ENCODE measurements at places on chromosomes 5 and 9.

DNA sequence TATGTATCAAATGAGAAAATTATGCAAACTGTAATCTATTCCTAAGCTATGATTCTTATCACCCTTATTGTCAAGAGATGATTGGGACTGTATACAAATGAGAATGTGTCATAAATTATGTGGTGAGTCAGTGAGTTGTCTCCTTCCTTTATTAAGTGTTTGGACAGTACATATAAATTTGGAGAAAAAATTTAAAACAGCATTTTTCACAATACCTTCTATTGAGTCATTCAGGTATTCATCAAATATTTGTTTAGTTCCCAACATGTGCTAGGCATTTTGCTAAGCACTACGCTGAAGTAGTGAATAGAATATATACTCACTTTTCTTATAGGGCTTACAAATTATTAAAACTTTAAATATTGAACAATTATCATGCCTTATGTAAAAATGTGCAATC lies 36.3 kb upstream of the PTPRD start:
- DNase-seq, result no peak

GRCh38 chr5:137649228-137649935 lies 86.5 kb downstream of the KLHL3 start:
- no peak for DNase-seq

DNA sequence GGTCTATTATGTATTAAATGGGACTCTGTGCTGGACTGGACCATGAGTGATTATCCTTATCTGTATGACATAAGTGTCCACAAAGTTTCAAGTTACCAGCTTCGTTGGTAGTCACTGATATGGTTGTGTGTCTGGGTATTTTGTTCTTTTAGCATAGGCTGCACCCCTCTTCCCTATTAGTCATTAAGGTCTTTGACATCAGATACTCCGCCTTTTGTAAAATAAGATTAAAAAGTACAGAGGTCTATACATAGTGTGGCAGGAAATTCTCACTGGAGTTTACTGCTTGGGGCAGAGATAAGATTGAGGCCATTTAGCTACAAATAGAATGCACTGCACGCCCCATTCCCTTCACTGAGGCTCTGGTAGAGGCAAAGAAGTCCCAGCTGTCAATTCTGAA lies 99.4 kb downstream of the TMEM215 start:
- no peak for DNase-seq

DNA sequence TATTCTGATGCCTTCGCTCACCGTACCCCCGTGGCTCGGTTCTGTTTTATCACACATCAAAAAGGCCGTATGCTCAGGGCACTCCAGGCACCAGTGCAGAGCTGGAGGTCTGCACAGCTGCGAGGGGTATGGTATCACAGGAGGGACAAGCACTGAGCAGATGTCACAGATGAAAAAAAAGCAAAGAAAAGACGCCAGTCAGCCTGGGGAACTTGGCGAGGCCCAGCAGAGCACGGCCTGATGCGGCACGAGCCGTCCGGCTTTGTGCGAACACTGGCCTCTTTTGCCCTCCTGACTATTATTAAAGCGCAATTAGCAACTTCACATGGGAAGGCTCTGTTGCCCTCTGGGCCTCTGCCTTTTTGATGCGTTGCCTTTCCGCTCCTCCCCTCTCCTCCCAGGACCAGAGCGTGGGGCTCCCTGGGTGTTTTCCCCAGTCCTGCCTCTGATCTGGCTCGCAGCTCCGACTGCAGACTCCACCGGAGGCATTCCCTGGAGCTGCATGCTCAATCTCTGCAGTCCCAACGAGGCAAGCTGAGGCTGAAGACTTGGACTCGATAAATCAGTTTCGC lies 44.4 kb downstream of the AK8 start:
- DNase-seq, result no peak

GRCh38 chr9:122364783-122365150 lies 6.1 kb upstream of the PTGS1 start:
- no peak for DNase-seq

DNA sequence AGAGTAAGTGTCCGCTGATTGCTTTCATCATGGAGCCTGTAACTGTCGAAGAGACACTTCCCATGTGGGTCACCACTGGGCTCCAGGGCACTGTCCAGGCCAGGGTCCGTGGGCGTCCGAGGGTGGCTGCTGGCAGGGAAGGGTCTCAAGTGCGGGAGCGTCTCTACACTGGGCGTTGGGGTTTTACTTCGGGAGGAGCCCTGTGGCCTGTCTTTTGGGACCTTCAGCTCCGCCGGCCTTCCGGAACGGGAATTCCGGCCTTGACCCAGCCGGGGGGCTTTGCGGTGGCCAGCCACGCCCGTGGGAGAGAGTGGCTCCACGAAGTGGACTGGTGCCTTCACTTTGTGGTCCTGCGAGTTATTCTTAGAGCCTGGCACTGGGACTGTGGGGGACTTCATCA lies 86.2 kb downstream of the CAMSAP1 start:
- DNase-seq, result no peak

GRCh38 chr5:25458628-25459027 lies 813.9 kb upstream of the CDH10 start:
- no peak for DNase-seq

DNA sequence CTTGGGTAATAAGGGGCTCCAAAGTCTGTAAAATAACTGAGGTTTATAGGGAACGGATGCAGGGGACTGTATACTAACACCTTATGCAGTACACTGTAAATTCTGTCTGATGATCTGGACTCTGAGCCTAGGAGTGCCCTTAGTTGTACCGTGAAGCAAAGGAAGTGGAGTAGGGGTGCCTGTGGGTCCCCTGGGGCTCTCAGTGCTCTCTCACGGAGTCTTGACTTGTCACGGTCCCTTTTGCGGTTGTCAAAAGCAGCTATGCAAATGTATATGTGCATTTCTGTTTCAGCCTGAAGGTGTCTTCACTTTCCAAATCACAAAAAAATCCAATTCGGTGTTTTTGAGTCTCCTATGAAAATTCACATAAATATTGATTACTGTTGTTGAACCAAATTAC lies 17.8 kb downstream of the DMRT1 start:
- DNase-seq, result no peak

GRCh38 chr9:30116673-30117217 lies 2267.7 kb upstream of the ACO1 start:
- DNase-seq, result no peak

DNA sequence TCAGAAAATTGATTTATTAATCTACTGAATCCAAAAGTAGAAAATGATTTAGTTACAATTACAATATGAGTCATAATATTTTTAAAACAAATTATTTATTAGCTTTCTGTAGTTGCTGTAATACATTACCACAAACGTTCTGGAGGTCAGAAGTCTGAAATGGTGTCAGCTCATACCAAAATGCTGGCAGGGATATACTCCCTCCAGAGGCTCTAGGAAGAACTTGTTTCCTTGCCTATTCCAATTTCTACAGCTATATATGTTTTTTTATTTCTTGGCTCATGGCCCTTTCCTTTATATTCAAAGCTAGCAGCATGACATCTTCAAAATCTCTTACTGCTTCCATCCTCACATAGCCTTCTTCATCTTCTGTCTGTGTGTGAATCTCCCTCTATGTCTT lies 667.9 kb upstream of the ITGA1 start:
- no peak for DNase-seq

GRCh38 chr5:141001446-141001843 lies 35.2 kb downstream of the PCDHAC2 start:
- DNase-seq, result no peak

GRCh38 chr5:132094393-132095076 lies 20.9 kb downstream of the CSF2 start:
- no peak for DNase-seq

DNA sequence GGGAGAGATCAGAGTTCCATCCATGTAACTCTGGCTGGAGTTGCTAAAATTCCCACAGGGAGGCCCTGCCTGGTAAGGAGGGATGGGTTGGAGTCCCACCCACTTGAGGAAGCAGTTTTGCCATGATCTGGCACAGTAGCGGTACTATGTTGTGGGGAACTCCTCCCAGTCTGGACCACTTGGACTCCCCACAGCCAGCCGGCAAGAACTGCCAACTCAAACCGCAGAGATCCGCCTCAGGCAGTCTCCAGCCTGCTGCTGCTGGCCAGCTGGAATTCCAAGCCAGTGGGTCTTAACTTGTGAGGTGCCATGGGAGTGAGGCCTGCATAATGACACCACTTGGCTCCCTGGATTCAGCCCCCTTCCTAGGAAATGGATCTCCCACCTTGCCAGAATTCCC lies 151.9 kb downstream of the NDUFS4 start:
- no peak for DNase-seq

GRCh38 chr5:14405706-14406553 lies 175.7 kb upstream of the OTULINL start:
- no peak for DNase-seq

GRCh38 chr9:96556701-96557461 lies 62.8 kb downstream of the CDC14B start:
- no peak for DNase-seq

- peak; percentile 65 for DNase-seq
Measured at GRCh38 chr9:100505564-100506159, 32.7 kb downstream of the TMEFF1 start.

GRCh38 chr9:126698251-126698650 lies 84.5 kb downstream of the LMX1B start:
- DNase-seq, result no peak

- DNase-seq, result no peak
Measured at GRCh38 chr9:125687163-125687863, 19.7 kb downstream of the MAPKAP1 start.

GRCh38 chr9:120531683-120532300 lies 48.2 kb downstream of the CDK5RAP2 start:
- peak; percentile 26 for DNase-seq

DNA sequence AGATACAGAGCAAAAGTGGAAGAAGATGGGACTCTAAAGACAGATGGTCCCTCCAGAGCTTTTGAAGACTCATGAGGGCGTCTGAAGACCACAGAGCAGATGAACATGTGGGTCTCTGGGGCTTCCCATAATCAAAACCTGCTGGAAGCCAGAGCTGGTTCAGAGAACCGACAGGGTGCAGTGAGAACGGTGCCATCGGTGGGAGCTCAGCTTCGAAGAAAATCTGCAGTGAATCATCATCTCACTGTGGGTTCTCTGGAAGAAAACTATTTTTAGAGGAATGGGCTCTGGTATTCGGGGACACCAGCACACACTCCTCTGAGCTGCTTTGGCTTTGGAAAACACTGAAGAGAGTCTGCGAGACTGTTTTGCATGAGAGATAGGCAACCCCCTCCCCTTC lies 222.4 kb upstream of the PANK3 start:
- no peak for DNase-seq

GRCh38 chr9:10050016-10050415 lies 562.8 kb downstream of the PTPRD start:
- no peak for DNase-seq

DNA sequence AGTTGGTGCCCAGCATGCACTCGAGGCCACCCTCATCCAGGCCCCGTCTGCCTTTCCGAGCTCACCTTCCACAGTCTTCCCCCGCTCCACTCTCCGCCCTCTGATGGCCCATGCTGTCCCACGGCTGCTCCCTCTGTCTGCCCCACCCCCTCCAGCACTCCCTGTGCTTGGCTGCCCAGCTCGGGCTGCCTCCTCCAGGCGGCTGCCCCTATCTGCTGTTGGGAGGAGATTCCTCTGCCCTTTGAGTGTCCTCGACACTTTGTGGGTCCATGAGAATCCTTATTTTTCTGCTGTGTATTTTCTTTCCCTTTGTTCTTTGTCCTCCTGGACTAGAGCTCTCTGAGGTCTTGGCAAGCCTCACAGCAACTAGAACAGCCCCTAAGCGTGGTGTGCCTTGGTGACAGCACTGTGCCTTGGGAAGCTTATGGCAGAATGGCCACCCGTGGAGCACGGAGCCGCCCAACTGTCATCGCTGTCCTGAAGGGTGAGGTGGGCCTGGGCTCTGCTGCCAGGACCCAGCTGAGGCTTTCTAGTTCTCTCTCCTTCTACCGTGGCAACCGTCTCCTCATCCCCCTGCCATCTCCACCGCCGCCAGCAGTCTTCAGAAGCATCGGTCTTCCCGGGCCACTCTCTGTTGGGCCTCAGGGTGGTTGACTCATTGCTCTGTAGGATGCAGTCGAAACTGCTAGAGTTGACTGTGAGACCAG lies 5.2 kb downstream of the NTMT1 start:
- no peak for DNase-seq

DNA sequence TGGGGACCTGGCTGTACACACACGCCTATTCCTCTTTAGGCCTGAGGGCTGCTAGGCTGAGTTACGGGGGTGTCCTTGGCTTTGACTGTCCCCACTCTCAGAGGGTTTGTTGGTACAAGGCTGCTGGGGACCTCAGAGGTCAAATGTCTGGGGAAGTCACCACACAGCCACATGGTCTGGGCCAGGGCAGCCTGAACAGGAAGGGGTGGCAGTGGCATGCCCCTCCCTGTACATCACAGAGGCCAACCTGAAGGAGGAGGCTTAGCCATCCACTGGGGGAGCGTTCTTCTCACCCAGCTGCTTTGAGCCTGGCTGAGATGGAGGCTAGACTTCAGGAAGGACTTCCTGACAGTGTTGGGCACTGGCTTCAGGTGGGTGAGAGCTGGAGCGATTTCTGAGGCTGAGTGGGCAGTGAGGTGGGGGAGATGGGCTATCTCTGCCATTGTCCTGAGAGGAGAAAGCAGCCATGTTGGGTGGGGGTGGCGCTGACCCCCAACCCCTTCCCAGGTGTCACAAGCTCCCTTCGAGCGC lies 36.3 kb downstream of the CXXC5 start:
- no peak for DNase-seq

DNA sequence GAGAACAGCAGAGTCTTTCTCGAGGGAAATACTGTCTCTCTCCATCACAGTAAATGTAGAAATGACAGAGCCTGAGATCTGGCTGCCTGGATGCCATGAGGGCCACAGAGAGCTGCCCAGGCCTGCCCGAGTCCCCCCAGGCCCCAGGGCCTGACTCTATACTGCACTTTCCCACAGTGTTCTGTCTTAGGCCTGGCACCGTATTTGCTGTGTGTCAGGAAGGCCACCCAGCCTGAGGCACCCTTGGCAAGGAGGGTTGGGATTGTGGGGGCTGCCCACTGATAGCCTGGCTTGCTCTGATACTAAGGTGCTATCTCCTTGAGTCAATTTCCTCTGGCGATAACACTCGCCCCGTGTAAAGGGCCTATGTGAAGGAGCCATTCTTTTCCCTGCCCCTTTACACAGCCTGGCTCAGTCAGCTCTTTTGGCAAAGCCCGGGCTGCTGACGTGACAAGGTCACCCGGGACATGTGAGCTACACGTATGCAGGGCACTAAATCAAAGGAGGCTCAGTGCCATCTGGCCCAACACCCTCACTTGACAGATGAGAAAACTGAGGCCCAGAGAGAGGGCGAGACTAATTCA lies 630.1 kb upstream of the KLF4 start:
- no peak for DNase-seq

DNA sequence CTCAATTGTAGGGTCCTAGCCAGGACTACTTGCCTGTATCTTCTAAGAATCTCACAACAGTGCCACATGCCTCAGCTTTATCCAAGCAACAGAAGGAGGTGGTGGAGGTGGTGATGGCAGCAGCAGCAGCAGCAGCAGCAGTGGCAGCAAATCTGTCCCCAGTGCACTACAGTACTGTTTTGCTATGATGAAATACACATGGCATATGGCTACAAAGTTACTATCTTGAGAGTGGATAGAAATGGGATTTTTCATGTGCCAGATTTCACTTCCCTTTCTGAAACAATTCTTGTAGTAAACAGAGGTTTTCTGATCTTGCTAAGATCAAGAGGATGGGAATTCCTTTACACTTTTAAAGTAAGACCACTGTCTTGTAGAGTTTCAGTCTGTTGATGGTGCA lies 8.1 kb upstream of the CYSTM1 start:
- DNase-seq, result no peak

GRCh38 chr9:77495834-77496671 lies 152.1 kb downstream of the GNA14 start:
- no peak for DNase-seq

Measured in MM.1S (cell line).